ENCODE measurements at places on chromosomes 12 and 14. TPM values are rescaled to one million over a fixed set of nuclear protein-coding genes. Genes with fewer than 3 reads are reported as not detected.

GRCh38 chr14:76313303-76313702 lies 62.6 kb upstream of the ESRRB start:
- peak; percentile 2 for DNase-seq
- H3K4me1 ChIP-seq, result no peaks in the 10 kb centered on the region
- no peak overlapping the region for H3K4me3 ChIP-seq
- no peaks in the 10 kb centered on the region for H3K36me3 ChIP-seq

- peak within 1 kb of the TSS; percentile 97 for H3K27ac ChIP-seq
- H3K4me1 ChIP-seq, result peaks cover 45% of the 10 kb centered on the region
- peaks cover 1% of the 10 kb centered on the region for H3K36me3 ChIP-seq
- no peaks in the 10 kb centered on the region for H3K27me3 ChIP-seq
Observed at GRCh38 chr12:53499266-53500141, at the start of gene MAP3K12. Gene MAP3K12 (minus strand): TSS chr12:53499458. CDS start chr12:53487391, 12,067 bp downstream.

DNA sequence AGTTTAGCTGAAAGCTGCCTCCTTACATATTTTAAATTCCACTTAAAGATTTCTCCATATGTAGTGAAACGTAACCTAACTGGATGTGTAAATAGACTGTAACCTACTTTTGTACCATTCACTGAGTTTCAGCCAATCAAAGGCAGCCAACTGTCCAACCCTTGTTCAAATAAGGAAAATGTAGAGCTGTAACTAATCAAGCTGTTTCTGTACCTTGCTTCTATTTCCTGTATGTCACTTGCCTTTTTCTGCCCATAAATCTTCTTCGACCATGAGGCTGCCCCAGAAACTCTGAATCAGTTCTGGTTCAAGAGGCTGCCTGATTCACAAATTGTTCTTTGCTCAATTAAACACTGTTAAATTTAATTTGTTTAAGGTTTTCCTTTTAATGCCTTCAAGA lies 6.3 kb downstream of the SLC7A8 start:
- no peaks in the 10 kb centered on the region for H3K36me3 ChIP-seq
- H3K27me3 ChIP-seq, result no peaks in the 10 kb centered on the region
- H3K27ac ChIP-seq, result no peak overlapping the region
- H3K4me3 ChIP-seq, result no peak overlapping the region

- no peak overlapping the region for H3K27ac ChIP-seq
- H3K36me3 ChIP-seq, result peaks cover 88% of the 10 kb centered on the region
- no peaks in the 10 kb centered on the region for H3K4me1 ChIP-seq
- H3K4me3 ChIP-seq, result no peak overlapping the region
Observed at GRCh38 chr12:113955109-113955970, 10.8 kb downstream of the RBM19 start.

DNA sequence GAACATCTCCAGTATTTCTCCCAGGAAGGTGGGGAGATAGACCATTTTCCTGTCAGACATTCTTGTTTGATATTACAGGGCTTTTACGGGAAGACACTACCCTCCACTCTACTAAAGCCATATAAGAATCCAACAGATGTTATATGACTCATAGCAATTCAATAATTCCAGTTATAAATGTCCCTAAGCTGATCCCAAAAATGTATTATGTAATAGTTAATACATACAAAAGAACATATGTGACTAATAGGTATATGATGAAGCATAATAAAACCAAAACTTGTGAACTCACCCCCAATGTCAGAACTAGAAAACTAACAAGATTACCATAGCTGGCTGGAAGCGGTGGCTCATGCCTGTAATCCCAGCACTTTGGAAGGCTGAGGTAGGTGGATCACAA lies 84.2 kb downstream of the EFCAB11 start:
- no peaks in the 10 kb centered on the region for H3K4me1 ChIP-seq
- H3K36me3 ChIP-seq, result no peaks in the 10 kb centered on the region
- DNase-seq, result no peak
- no peak overlapping the region for H3K27ac ChIP-seq

DNA sequence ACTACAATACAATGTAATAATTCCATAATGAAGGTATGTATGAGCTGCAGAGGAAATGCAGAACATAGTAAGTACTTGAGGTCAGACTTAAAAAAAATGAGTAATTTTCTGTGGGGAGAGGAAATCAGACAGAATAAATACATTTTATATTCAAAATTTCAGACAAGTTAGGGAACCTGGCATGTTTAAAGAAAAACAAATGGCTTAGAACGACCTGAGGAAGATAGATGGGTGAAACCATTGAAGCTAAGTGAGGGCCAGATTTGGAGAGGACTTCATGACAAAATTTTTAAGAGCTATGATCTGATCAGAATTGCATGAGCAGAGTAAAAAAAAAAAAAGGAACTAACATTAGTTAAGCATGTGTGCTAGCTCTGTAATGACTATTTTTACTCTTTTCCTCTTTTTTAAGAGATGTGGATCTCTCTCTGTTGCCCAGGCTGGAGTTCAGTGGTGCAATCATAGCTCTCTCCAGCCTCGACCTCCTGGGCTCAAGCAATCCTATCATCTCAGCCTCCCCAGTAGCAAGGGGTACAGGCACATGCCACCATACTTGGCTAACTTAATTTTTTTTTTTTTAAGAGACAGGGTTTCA lies 157.6 kb upstream of the PDE3A start:
- H3K4me1 ChIP-seq, result peaks cover 10% of the 10 kb centered on the region
- no peak overlapping the region for H3K27ac ChIP-seq
- H3K4me3 ChIP-seq, result no peak overlapping the region
- H3K27me3 ChIP-seq, result no peaks in the 10 kb centered on the region
- no peak for DNase-seq

GRCh38 chr14:100714258-100714892 lies 12.3 kb upstream of the DLK1 start:
- H3K4me1 ChIP-seq, result peaks cover 2% of the 10 kb centered on the region
- DNase-seq, result no peak
- H3K27me3 ChIP-seq, result peaks cover 3% of the 10 kb centered on the region
- H3K36me3 ChIP-seq, result no peaks in the 10 kb centered on the region
- H3K4me3 ChIP-seq, result no peak overlapping the region

PTCSC3 gene
- 2.8 TPM for total RNA-seq

GRCh38 chr14:23831596-23831995 lies 122.0 kb upstream of the DHRS4 start:
- no peak overlapping the region for H3K4me3 ChIP-seq
- H3K36me3 ChIP-seq, result no peaks in the 10 kb centered on the region
- H3K27me3 ChIP-seq, result no peaks in the 10 kb centered on the region

AVPR1A gene
- 1.7 TPM for total RNA-seq

- H3K4me3 ChIP-seq, result no peak overlapping the region
- peaks cover 3% of the 10 kb centered on the region for H3K4me1 ChIP-seq
- DNase-seq, result no peak
- no peak overlapping the region for H3K27ac ChIP-seq
- H3K27me3 ChIP-seq, result no peaks in the 10 kb centered on the region
Observed at GRCh38 chr12:56461235-56462159, 6.9 kb upstream of the SPRYD4 start.

GRCh38 chr12:121284551-121285390 lies 11.7 kb downstream of the CAMKK2 start:
- no peak overlapping the region for H3K4me3 ChIP-seq
- H3K4me1 ChIP-seq, result peaks cover 28% of the 10 kb centered on the region
- H3K27ac ChIP-seq, result peak overlapping the region; percentile 24
- no peaks in the 10 kb centered on the region for H3K27me3 ChIP-seq
- DNase-seq, result no peak
- no peaks in the 10 kb centered on the region for H3K36me3 ChIP-seq

DNA sequence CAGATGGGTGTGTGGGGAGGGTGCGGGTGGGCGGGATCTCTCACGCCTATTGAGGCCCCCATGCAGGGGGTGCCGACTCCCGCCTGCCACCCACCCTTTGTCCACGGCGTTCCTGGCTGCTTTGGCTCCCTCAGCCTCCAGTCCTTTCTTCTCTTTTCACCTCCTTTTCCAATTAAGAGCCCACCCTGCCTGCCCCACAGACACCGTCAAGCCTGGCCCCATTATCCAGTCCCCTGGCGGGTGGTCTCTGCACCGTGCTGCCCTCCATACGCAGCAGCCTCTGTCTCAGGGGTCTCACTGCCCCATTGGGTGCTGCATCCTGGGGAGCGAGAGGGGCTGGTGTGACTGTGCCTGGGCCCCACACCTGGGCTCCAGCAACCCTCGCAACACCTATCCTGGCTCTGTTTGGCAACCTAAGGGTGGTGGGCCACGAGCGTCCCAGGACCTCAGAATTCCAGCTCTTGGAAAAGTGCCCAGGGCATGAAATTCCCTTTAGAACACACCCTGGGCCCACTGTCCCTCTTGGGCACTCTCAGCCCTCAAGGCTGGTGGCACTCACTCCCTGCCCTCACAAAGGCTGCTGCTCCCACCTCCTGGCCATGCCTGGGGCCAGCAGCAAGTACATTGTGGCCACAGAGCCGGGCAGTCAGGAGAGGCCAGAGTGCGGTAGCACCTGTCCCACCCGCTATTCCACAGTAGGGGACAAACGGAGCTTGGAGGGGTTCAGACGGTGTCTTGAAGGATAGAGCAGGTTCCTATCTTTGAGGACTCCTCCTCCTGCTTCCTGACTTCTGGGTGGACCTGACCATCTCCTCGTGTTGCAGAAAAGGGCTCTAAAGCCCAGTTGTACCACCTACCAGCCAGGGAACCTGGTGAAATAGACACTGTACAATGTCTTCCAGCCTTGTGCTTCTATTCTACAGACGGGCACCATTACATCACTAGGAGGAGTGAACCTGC lies 114.1 kb downstream of the KIF26A start:
- no peaks in the 10 kb centered on the region for H3K4me1 ChIP-seq
- H3K36me3 ChIP-seq, result no peaks in the 10 kb centered on the region
- H3K27me3 ChIP-seq, result no peaks in the 10 kb centered on the region
- peak; percentile 56 for DNase-seq
- H3K4me3 ChIP-seq, result no peak overlapping the region

OVCH1 gene
- 2.0 TPM for total RNA-seq

DNA sequence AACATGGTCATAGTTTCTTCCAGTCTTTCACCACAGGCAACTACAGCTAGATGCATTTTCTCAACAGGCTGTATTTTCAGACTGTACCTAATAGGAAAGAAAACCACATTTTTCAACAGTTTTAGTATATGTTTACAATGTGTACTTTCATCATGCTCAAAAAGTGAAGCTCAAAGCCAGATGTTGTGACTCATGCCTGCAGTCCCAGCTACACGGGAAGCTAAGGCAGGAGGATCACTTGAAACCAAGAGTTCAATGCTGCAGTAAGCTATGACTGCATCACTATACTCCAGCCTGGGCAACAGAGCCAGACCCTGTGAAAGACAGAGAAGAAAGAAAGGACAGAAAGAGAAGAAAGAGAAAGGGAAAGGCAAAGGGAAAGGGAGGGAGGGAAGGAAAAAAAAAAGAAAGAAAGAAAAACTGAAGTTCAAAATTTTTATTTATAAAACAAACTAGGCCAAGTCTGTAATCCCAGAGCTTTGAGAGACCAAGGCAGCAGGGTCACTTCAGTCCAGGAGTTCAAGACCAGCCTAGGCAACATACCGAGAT lies 25.5 kb downstream of the GXYLT1 start:
- no peaks in the 10 kb centered on the region for H3K4me1 ChIP-seq
- H3K36me3 ChIP-seq, result peaks cover 6% of the 10 kb centered on the region
- no peak overlapping the region for H3K4me3 ChIP-seq
- DNase-seq, result no peak
- H3K27ac ChIP-seq, result no peak overlapping the region
- no peaks in the 10 kb centered on the region for H3K27me3 ChIP-seq

LIN7A gene
- 18.9 TPM for total RNA-seq

- DNase-seq, result no peak
- no peaks in the 10 kb centered on the region for H3K27me3 ChIP-seq
- no peak overlapping the region for H3K4me3 ChIP-seq
- no peaks in the 10 kb centered on the region for H3K4me1 ChIP-seq
- no peak overlapping the region for H3K27ac ChIP-seq
Observed at GRCh38 chr14:58631732-58632131, 6.0 kb upstream of the DACT1 start.

- no peak overlapping the region for H3K4me3 ChIP-seq
- H3K36me3 ChIP-seq, result no peaks in the 10 kb centered on the region
- no peak overlapping the region for H3K27ac ChIP-seq
- no peaks in the 10 kb centered on the region for H3K4me1 ChIP-seq
Observed at GRCh38 chr12:126510630-126511029, 1445.4 kb downstream of the AACS start.

- H3K4me1 ChIP-seq, result no peaks in the 10 kb centered on the region
- no peak overlapping the region for H3K4me3 ChIP-seq
- H3K27me3 ChIP-seq, result no peaks in the 10 kb centered on the region
- H3K27ac ChIP-seq, result no peak overlapping the region
- DNase-seq, result no peak
Observed at GRCh38 chr12:26688344-26688904, 144.6 kb downstream of the ITPR2 start.

ZNF385A gene
- 26.6 TPM for total RNA-seq

DNA sequence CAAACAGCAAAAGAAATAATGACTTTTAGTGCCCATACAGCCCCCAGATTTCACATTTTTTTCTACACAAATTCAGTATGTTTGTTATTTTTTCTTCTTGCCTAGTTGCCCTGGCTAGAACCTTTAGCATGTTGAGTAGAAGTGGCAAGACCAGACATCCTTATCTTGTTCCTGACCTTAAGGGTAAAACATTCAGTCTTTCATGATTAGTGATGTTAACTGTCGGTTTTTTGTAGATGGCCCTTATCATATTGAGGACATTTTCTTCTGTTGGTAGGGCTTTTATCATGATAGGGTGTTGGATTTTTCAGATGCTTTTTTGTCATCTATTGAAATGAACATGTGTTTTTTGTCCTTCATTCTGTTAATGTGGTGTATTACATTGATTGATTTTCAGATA lies 17.1 kb downstream of the IRAK3 start:
- H3K27me3 ChIP-seq, result no peaks in the 10 kb centered on the region
- no peaks in the 10 kb centered on the region for H3K4me1 ChIP-seq
- DNase-seq, result no peak
- H3K27ac ChIP-seq, result no peak overlapping the region
- peaks cover 15% of the 10 kb centered on the region for H3K36me3 ChIP-seq

GRCh38 chr12:123245678-123246077 lies 12.4 kb downstream of the MTRFR start:
- H3K4me1 ChIP-seq, result peaks cover 14% of the 10 kb centered on the region
- no peak overlapping the region for H3K27ac ChIP-seq
- H3K27me3 ChIP-seq, result no peaks in the 10 kb centered on the region
- H3K4me3 ChIP-seq, result no peak overlapping the region

- no peak overlapping the region for H3K27ac ChIP-seq
- DNase-seq, result peak; percentile 54
- no peak overlapping the region for H3K4me3 ChIP-seq
- no peaks in the 10 kb centered on the region for H3K4me1 ChIP-seq
- H3K27me3 ChIP-seq, result peaks cover 4% of the 10 kb centered on the region
Observed at GRCh38 chr14:101469382-101470247, 91.7 kb upstream of the DIO3 start.

DNA sequence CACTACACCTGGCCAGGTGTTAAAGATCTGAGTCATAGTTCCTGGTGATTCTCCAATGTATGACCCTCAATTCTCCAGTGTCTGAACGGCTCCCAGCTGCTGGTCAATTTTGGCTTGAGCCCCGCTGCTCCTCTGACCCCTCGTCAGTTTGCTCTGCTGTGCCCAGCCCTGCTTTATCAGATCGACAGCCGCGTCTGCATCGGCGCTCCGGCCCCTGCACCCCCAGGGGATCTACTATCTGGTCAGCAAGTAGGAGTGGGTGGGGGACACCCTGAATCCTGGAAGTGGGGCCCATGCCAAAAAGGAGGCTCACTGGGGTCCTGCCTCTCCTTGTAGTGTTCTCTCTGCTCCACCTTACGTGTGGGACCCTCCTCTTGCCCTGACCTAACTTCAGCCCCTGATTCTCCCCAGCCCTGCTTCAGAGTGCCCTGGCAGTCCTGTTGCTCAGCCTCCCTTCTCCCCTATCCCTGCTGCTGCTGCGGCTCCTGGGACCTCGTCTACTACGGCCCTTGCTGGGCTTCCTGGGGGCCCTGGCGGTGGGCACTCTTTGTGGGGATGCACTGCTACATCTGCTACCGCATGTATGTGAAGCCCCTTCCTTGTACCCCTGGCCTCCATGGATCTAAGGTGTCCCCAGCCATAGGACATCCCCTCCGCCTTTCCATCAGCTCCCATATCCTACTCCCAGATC lies 5.0 kb downstream of the SLC39A5 start:
- H3K36me3 ChIP-seq, result peaks cover 12% of the 10 kb centered on the region
- DNase-seq, result no peak
- H3K27me3 ChIP-seq, result no peaks in the 10 kb centered on the region
- H3K4me1 ChIP-seq, result no peaks in the 10 kb centered on the region
- H3K27ac ChIP-seq, result no peak overlapping the region
